ENCODE measurements at places on chromosomes 6 and 20. TPM values are rescaled to one million over a fixed set of nuclear protein-coding genes. Genes with fewer than 3 reads are reported as not detected.

- H3K4me3 ChIP-seq, result no peak overlapping the region
- H3K36me3 ChIP-seq, result no peaks in the 10 kb centered on the region
- H3K27ac ChIP-seq, result no peak overlapping the region
- DNase-seq, result no peak
- H3K27me3 ChIP-seq, result peaks cover 62% of the 10 kb centered on the region
- H3K4me1 ChIP-seq, result peaks cover 9% of the 10 kb centered on the region
Measured at GRCh38 chr6:18491308-18492045, 104.3 kb downstream of the RNF144B start.

- H3K27ac ChIP-seq, result no peak overlapping the region
- H3K27me3 ChIP-seq, result no peaks in the 10 kb centered on the region
- no peak overlapping the region for H3K4me3 ChIP-seq
- DNase-seq, result no peak
Measured at GRCh38 chr6:36362551-36363370, 24.7 kb downstream of the ETV7 start.

DNA sequence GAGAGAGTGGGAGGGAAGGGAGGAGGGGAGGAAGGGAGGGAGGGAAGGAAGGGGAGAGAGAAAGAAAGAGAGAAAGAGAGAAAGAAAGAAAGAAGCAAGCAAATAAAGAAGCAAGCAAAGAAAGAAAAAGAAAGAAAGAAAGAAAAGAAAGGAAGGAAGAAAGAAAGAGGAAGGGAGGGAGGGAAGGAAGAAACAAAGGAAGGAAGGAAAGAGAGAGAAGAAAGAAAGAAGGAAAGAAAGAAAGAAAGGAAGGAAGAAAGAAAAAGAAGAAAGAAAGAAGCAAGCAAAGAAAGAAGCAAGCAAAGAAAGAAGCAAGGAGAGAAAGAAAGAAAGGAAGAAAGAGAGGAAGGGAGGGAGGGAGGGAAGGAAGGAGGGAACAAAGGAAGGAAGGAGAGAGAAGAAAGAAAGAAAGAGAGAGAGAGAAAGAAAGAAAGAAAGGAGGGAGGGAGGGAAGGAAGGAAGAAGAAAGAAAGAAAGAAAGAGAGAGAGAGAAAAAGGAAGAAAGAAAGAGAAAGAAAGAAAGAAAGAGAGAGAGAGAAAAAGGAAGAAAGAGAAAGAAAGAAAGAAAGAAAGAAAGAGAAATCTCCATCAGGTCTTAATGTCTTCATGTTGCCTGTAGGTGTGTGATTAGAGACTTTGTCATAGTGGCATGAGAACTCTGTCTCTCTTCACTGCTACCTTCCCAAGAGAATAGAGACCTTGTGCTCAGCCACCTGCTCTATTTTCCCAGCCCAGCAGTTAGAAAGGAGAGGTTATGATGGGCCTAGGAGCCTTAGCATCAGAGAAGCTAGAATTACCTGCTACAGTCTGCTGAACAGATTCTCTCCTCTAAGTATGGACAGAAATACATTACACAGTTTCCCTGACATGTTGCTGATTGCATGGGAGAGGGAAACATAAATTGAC lies 5.0 kb downstream of the SEMG1 start:
- DNase-seq, result no peak
- no peak overlapping the region for H3K27ac ChIP-seq
- no peaks in the 10 kb centered on the region for H3K4me1 ChIP-seq
- no peaks in the 10 kb centered on the region for H3K36me3 ChIP-seq

PDE7B gene
- total RNA-seq, result 4.2 TPM

DNA sequence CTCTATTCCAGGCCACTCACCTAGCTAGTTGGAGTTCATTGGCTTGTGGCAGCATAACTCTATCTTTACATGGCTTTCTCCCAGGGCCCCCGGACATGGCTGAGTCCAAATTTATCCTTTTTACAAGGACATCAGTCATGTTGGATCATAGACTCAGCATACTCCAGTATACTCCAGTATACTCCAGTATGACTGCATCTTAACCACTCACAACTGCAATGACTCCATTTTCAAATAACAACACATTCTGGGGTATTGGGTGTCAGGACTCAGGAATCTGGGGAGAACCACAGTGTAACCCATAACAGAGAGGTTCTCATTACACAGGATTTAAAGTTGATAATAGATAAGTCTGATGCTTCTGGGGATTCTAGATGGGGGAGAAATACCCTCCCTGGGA lies 53.8 kb upstream of the TSHZ2 start:
- H3K27me3 ChIP-seq, result no peaks in the 10 kb centered on the region
- H3K36me3 ChIP-seq, result peaks cover 4% of the 10 kb centered on the region
- DNase-seq, result no peak
- H3K4me3 ChIP-seq, result no peak overlapping the region
- no peak overlapping the region for H3K27ac ChIP-seq

- no peak for DNase-seq
- no peaks in the 10 kb centered on the region for H3K4me1 ChIP-seq
- no peak overlapping the region for H3K27ac ChIP-seq
- H3K4me3 ChIP-seq, result no peak overlapping the region
- no peaks in the 10 kb centered on the region for H3K27me3 ChIP-seq
Measured at GRCh38 chr6:44537306-44538049, 150.0 kb downstream of the CDC5L start.

DNA sequence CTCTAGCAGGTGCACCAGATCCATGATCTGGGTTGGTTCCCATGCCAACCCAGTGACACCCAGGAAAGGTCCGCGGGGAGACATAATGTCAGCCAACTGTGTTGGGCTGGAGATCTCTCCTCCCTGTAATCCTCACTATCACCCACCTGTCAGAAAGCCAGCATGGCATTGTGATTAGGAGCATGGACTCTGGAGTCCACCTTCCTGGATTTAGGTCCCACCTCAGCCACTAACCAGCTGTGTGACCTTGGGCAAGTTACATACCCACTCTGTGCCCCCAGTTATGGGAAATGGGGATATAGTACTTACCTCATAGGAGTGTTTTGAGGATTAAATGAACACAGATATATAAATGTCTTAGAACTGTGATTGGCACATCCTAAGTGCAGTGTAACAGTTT lies 97.9 kb downstream of the ZDHHC14 start:
- H3K27ac ChIP-seq, result no peak overlapping the region
- no peak overlapping the region for H3K4me3 ChIP-seq
- no peak for DNase-seq
- H3K36me3 ChIP-seq, result no peaks in the 10 kb centered on the region
- peaks cover 7% of the 10 kb centered on the region for H3K27me3 ChIP-seq

GRCh38 chr6:163420289-163420614 lies 5.7 kb downstream of the QKI start:
- H3K36me3 ChIP-seq, result peaks cover 3% of the 10 kb centered on the region
- no peaks in the 10 kb centered on the region for H3K27me3 ChIP-seq
- peak overlapping the region; percentile 81 for H3K27ac ChIP-seq
- H3K4me3 ChIP-seq, result peak overlapping the region; percentile 60
- DNase-seq, result no peak

SPDEF gene
- 0.16 TPM for total RNA-seq

DNA sequence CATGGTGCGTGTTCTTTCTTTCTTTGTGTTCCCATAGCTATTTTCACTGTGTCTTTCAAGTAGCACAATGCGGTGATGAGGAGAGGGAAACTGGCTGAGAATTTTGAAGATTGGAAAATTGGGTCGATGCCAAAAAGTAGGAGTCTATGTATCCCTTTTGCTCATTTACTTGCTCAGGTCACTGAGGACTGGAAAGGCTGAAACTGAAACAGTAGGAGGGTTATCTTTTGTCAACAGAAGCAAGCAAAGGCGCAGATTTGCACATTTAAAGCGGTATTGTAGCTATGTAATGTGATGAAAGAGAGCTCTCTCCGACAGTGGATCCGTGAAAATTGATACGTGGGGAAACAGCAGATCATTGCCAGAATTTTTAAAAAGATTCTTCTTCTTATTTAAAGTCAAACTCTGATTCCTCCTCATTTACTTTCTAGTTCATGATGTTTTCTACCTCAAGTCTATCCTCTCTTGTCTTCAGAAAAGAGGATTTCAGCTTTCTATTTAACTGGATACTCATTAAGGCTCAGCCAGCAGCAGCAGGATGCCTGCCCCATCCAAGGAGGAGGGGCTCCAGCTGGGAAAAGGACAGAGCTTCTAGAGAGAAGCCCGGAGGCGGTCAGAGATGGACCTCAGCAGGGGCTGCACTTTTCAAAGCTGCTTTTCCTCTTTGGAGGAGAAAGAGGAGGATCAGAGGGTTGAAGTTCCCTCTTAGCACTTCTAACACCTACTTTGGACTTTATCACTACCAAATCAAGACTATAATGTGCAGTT lies 15.9 kb upstream of the FYN start:
- peaks cover 9% of the 10 kb centered on the region for H3K36me3 ChIP-seq
- no peak overlapping the region for H3K4me3 ChIP-seq
- no peaks in the 10 kb centered on the region for H3K4me1 ChIP-seq
- H3K27ac ChIP-seq, result no peak overlapping the region

CRYBG1 gene
- 37.4 TPM for total RNA-seq

GRCh38 chr6:1834207-1834606 lies 224.5 kb downstream of the FOXC1 start:
- no peaks in the 10 kb centered on the region for H3K4me1 ChIP-seq
- H3K27ac ChIP-seq, result no peak overlapping the region
- H3K27me3 ChIP-seq, result no peaks in the 10 kb centered on the region
- peaks cover 5% of the 10 kb centered on the region for H3K36me3 ChIP-seq

DNA sequence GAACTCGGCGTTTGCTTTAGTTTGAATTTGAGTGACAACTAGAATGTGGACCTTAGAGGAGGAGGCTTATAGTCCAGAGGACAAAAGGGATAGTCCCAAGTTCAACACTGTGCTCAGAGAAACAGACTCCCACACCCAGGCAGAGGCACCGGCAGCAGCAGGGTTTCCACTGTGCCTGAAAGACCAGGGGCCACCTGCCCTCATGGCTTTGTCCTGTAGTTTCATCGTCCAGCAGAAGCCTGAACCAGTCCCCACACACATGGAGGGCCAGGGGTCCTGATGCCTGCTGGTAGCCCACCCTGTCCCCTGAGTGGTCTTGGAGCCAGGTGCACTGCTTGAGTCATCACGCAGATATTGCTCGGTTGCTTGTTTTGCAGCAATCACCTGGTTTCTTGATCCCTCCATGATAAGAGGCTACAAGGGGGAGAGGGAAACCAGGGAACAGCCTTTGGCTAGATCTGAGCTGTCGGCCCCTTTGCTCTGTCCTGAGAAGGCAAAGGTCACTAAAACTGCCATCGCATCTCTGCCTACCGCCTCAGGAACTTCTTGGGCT lies 7.2 kb upstream of the ACSS1 start:
- H3K27ac ChIP-seq, result no peak overlapping the region
- H3K27me3 ChIP-seq, result peaks cover 8% of the 10 kb centered on the region
- no peak for DNase-seq
- H3K36me3 ChIP-seq, result no peaks in the 10 kb centered on the region
- no peak overlapping the region for H3K4me3 ChIP-seq

SYNDIG1 gene
- total RNA-seq, result not detected

SPO11 gene
- not detected for total RNA-seq

DNA sequence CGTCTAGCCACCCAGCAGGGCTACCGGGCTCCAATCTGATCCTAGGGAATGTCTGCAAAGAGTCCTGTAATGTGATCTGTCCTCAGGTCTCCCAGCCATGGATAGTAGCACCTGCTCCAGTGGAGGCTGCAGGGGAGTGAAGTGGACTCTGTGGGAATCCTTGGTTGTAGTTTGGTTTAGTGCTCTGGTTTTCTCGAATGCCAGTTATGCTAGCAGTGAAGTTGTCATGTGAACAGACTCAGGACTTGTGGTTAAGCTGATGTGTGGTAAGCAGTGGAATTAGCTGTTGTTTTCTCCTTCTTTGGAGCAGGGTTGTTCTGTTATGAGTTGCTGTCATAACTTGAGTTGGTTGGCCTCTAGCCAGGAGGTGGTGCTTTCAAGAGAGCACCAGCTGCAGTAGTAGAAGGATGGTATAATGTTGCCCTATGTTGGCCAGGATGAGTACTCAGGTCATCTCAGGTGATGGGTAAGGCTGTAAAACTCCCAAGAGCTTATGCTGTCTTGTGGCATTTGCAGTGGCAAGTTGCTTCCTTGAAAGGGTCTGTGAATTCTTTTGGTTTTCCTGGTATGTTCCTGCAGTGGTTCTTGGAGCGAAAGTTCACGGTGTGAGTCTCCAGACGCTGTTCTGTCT lies 390.2 kb downstream of the UTRN start:
- peaks cover 26% of the 10 kb centered on the region for H3K4me1 ChIP-seq
- H3K36me3 ChIP-seq, result peaks cover 24% of the 10 kb centered on the region
- peak overlapping the region; percentile 15 for H3K4me3 ChIP-seq
- no peak overlapping the region for H3K27ac ChIP-seq
- DNase-seq, result peak; percentile 75

Measured in activated T-cell treated with anti-CD3 and anti-CD28 coated beads, Interleukin-2, amount 50 U/mL, for 72 hours (primary cell).